Activated CD4-positive, alpha-beta T cell treated with anti-CD3 and anti-CD28 coated beads for 36 hours (primary cell): ENCODE measurements at places on chromosomes 1 and 21. TPM values are rescaled to one million over a fixed set of nuclear protein-coding genes. Genes with fewer than 3 reads are reported as not detected.

GRCh38 chr1:93080179-93080823 lies 1.2 kb downstream of the MTF2 start:
- DNase-seq: no peak

- DNase-seq: no peak
These were observed 38.5 kb downstream of the IER5 start for GRCh38 chr1:181126871-181127587.

ZYG11A gene
- total RNA-seq: 0.11 TPM

TPTE gene
- total RNA-seq: not detected

DNA sequence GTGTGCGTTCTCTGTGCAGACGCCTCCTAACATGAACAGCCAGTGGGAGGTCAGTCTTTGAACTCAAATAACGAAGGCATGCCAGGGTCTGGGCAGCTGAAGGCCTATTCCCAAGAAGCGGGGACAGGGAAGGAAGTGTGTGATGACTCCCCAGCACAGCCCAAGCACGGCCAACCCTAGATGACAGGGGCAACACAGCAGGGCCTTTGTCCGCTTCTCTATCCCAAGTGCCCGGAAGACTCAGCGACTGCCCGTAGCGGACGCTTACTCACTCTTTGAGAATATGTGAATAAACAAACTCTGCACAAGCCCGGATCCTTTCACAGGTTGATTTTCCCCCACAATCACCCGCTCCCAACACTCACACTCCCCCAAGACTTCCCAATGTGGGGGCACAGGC lies 11.2 kb downstream of the C1orf198 start:
- DNase-seq: no peak

DNA sequence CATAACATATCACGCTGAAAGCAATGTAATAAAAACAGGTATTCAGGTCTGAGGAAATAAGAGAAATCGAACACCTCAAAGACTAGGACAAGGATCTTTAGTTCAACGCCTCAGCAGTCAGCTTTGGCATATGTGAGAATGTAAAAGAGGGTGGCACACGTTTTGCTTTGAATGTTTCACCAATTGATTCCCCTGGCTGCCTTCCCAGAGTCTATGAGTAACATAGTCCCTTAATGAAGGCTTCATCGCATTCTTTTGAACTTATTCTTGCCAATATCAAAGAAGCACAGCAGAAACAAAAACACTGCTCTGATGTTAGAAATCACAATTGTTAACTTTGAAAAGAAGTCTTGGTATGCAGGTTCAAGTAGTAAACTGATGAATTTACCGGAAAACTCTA lies 764.8 kb downstream of the ADGRL2 start:
- no peak for DNase-seq

DNA sequence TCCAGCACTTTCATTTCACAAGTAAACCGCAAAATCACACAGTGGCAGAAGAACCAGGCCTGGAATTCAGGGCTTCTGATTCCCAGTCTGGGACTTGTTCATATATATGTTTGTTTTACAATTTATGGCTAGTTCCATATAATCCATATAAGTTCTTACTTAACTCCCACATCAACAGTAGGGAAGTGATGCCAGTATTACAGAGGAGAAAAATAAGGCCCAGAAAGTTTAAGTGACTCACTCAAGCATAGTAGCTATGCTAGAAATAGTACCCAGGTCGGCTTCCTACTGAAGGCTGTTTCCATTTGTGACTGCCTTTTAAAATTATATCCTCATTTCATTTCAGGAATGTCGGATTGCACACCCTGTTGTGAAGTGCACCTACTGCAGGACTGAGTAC lies 1.4 kb downstream of the FAM76A start:
- no peak for DNase-seq

DNA sequence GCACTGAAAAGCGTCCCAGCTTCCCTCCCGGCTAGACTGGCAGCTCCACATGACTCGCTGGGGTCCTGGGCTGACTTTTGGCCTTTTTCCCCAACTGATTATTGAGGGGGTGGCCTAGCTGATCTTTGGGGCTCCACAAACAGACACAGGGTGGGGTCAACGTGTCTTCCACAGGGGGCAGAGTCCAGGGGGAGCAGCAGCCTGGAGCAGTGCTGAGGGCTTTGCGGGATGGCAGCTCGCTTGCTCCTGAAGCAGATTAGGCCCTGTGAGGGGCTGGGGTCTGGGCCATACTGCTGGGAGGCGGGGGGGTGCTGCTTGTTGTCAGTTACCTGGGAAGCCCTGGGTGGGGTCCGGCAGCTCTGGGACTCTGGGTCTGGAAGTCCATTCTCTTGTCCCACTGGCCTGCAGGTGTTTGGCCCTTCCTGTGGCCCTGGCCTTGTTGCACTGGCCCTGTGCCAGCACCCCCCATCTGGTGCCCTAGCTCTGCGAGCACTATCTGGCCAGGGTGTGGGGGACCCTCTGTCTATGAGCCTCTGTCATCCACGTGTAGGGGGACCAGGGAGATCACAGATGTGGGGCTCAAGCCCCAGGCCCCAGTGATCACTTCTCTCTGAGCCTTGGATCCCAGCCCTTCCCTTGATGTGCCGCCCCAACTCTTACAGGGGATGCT lies 12.3 kb upstream of the HES5 start:
- DNase-seq: no peak

GRCh38 chr21:32189688-32190483 lies 89.0 kb downstream of the MIS18A start:
- DNase-seq: no peak

DNA sequence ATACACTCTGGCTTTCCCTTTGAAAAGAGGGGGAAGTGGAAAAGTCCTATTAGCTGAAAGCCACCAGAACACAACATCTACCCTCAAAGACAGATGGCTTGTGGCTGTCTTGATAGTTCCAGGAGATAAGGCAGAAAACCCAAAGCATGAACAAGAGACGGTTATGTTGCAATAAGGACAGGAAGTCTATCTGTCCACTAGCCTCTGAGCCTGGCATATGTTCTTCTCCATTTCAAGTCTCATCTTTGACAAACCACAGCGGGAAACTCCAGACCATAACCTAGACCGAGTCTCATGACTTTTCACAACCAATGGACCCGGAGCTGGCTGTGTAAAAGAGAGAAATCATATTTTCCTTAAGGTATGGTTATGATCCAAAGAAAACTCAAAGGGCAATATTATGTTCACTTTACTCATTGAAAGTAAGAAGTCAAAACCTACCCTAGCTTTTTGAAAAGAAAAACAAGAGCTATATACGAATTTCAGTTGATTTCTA lies 33.8 kb downstream of the DUSP10 start:
- DNase-seq: peak; percentile 75

- DNase-seq: no peak
These were observed 170.8 kb downstream of the NFIA start for GRCh38 chr1:61253059-61253735.
